ENCODE measurements at places on chromosomes 5 and 9.

DNA sequence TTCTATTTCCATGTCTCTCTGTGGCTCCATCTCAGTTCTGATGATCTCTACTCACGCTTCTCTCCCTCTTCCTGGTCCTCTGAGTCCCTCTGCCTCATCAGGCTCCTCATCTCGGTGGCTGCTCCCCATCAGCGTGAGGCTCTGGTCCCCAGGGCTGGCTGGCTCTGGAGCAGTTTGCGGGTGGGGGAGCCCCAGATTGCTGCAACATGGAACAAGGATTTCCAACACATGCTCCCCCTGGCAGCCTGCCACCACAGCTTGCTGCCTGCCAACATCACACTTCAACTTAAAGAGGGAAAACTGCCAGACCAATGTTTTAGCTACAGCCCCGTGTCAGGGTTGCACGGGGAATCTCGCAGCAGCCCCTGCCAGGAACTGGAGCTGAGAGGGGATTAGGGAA, 77.2 kb upstream of the NEK6 start:
- no peak for DNase-seq

- DNase-seq: no peak
Measured at GRCh38 chr5:16618138-16618897, 1.5 kb upstream of the RETREG1 start.

DNA sequence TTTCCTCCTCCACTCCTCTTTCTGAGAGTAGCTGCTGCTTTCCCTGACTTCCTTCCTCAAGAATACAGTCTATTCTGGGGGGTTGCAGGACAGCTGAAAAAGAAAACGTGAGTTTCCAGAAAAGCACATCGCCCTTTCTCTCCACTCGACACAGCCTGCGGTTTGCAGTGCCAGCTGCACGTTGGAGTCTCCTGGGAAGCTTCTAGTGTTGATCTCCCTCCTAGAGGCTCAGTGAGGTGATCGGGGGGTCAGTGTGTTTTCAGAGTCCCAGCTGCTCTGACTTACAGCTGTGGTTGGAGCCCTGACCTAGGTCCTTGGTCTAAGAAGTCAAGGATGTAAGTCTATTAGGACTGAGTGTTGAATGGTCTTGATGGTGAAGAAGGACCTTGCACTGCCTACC, 25.0 kb upstream of the SUSD3 start:
- DNase-seq: no peak

DNA sequence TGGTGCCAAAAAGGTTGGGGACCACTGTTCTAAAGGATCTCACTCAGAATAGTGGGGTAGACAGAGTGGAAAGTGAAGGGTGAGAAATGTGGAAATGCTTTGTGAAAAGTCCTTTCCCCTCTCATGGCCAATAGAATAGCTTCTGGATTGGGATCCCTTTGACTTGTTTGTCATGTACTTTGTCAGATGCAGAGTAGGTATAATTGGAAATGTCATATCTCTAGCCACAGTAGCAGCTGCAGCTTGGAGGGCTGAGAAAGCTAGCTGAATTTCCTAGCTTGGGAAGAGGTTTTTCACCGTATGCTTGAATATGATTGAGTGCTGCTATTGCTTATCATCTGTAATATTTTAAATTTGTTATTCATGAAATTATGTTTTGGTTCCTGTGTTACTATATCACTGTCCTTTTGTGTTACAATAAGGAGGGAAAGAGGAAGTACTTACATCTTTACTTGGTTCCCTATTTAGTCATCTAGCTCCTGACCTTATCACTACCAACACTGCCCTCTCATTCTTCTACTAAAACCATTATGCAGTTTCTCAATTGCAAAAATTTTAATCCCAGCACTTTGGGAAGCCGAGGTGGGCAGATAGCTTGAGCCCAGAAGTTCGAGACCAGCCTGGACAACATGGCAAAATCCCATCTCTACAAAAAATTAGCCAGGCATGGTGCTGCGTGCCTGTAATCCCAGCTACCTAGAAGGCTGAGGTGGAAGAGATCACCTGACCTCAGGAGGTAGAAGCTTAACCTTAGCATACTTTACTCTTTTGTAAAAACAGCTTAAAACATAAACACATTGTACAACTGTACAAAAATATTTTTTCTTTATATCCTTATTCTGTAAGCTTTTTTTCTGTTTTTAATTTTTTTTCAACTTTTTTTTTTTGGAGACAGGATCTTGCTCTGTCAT, 12.4 kb downstream of the SLC30A5 start:
- DNase-seq: no peak

- no peak for DNase-seq
Measured at GRCh38 chr9:127445851-127446712, 5.1 kb downstream of the RPL12 start.

- DNase-seq: no peak
Measured at GRCh38 chr9:110142868-110143481, 65.0 kb downstream of the C9orf152 start.

DNA sequence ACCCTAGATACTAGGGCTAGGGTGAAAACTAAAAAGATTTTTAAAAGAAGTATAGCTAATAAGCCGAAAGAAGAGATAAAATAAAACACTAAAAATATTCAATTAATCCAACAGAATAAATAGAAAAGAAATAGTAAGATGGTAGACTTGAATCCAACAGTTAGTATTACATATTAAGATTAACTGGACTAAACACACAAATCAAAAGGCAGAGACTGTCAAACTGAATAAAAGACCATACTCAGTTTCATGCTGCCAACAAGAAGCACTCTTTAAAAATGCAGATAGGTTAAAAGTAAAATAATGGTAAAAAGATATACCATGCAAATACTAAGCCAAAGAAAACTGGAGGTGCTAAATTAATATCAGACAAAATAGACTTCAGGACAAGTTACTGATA, 65.0 kb downstream of the TTLL11 start:
- no peak for DNase-seq

DNA sequence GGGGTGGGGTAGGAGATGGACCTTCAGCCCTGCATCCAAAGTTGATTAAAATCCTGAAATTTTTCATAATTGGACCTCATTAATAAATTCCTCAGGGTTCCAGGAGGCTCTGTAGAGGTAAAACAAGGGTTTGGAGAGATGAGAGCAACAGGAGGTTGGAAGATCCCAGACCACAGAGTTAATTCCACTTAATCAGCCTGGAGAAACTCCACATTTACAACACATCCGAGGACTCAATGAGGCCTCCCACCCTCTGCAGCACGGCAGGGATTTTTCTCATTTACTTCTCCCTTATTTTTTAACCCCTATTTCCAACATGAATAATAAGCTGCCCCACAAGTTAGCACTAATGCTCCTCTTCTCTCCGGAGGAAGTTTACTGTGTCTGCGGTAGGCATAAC, 165.0 kb upstream of the MAP3K1 start:
- no peak for DNase-seq

GRCh38 chr9:14213504-14213903, 100.4 kb downstream of the NFIB start:
- DNase-seq: no peak

DNA sequence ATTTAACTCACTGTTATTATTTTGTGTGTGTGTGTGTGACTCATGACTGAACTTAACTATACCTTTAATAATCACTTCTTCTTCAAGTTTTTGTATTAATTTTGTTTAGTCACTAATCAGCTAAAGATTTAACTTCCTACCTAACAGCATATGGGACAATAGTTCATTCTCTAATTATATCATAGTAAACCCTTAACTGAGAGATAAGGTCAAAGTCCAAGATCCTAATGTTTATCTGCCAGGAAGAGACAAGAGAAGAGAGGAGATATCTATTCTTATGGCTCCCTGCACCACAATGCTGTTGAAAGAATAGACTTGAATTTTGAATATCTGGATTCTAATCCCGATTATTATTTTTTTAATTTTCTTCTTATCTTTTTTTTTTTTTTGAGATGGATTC, 28.1 kb downstream of the FREM1 start:
- no peak for DNase-seq

Measured in AG20443 (cell line).